Activated naive CD8-positive, alpha-beta T cell treated with anti-CD3 and anti-CD28 coated beads for 36 hours (primary cell): ENCODE measurements at places on chromosomes 3 and 15.

GRCh38 chr3:189985948-189986347, 134.7 kb downstream of the P3H2 start:
- no peak for DNase-seq

GRCh38 chr3:141920701-141921100, 44.3 kb downstream of the ATP1B3 start:
- no peak for DNase-seq

- no peak for DNase-seq
Measured at GRCh38 chr15:66825139-66825538, 123.1 kb downstream of the SMAD6 start.

DNA sequence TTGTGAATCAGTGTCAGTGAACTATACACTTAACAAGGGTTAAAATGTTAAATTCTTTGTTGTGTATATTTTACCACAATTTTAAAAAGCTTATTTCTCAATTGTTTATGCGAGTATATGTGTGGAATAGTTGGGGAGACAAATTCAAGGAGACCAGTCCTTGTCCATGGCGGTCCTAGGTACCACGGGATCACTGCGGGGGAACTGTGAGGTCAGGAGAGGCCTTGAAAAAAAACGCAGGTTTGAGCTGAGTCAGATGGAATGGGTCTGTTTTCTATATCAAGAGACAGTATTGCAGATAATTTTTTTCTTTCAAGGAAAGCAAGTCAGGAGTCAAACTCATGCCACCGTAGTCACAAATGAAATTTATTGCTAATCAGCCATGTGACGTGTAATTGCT, 18.5 kb downstream of the IGF1R start:
- DNase-seq = no peak
